Femur (tissue), 1 donor: ENCODE measurements at places on chromosomes 16 and 17.

GRCh38 chr17:75152922-75153779, 1.2 kb downstream of the JPT1 start:
- peak; percentile 47 for DNase-seq

- no peak for DNase-seq
Observed at GRCh38 chr16:87389245-87389644, 2.9 kb upstream of the MAP1LC3B start.

GRCh38 chr16:46768809-46769208, 20.7 kb upstream of the MYLK3 start:
- DNase-seq: no peak

- peak; percentile 59 for DNase-seq
Observed at GRCh38 chr16:2026461-2027023, at the start of gene NHERF2. TSS of gene NHERF2 (plus strand) at chr16:2026902. CDS start at chr16:2027006, 104 bp downstream.

GRCh38 chr17:56801459-56802178, 32.1 kb downstream of the C17orf67 start:
- DNase-seq: no peak

- no peak for DNase-seq
Observed at GRCh38 chr17:3988297-3989040, 24.2 kb upstream of the ATP2A3 start.

- DNase-seq: no peak
Observed at GRCh38 chr17:50392621-50393020, 4.7 kb downstream of the LRRC59 start.

GRCh38 chr17:75504347-75505151, 10.8 kb downstream of the CASKIN2 start:
- peak; percentile 46 for DNase-seq

DNA sequence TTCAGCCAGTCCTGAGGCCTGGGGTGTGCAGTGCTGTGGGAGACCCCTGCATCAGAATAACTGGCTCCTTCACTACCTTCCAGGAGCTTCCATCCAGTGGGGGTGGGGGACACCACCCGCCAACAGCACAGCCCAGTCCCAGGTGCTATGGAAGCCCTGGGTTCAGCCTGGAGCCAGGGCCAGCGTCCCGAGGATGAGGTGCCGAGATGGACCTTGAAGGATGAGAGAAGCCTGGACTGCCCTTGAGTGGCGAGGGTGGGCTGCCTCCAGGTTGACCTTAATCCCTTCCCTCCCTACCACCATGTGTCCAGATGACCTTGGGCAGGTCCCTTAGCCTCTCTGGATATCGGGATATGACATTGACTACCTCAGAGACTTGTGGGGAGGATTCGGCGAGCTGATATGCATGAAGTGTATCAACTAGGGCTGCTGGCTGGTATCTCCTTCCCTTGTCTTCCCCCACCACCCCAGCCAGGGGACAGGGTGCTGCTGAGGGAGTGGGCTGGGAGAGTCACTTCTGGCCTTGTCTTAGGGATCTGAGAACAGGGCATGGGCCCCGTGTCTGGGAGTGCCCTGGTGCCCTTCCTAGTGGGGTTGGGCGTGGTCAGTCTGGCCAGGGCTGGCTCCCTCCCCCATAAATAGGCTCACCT, 14.2 kb upstream of the LASP1NB start:
- DNase-seq: no peak

GRCh38 chr17:37713028-37713431, 31.8 kb downstream of the HNF1B start:
- no peak for DNase-seq

- no peak for DNase-seq
Observed at GRCh38 chr16:31334934-31335333, 20.0 kb upstream of the ITGAX start.

GRCh38 chr16:9072806-9073341, 18.6 kb upstream of the HAPSTR1 start:
- DNase-seq: no peak

DNA sequence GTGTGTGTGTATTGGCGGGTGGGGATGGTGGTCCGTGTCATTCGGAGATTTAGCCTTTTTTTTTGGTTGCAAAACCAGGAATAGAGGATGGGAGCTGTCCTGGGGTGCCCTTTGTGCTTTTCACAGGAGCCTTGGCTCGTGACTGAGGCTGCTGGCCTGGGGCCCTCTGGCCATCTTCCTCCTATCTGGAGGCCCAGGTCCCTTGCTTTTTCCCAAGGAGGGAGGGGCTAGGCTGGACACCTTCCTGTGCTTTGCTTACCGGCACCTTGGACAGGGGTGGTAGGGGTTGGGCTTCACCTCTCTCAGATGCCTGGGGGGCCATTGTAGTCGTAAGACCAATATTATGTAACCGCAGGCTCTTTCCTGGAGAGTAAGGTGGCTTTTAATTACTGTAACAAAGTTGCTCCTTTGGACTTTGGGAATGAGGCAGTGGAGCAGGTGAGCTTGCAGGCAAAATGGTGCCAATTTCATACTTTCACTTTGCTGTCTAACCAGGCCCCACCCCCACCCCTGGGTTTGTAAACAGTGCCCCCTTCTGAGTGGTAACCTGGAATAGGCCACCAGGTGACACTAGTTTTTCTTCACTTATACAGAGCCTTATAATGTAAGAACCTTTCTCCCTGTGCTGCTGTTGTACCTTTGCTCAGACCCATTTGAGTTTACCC, 1.2 kb downstream of the DYNLL2 start:
- peak; percentile 40 for DNase-seq

- no peak for DNase-seq
Observed at GRCh38 chr16:89423681-89424260, 66.6 kb downstream of the ANKRD11 start.
